Stimulated activated CD8-positive, alpha-beta memory T cell treated with anti-CD3 and anti-CD28 coated beads, Interleukin-4, amount 100 ng/mL, for 4 hours (primary cell): ENCODE measurements at places on chromosomes 5 and 9.

DNA sequence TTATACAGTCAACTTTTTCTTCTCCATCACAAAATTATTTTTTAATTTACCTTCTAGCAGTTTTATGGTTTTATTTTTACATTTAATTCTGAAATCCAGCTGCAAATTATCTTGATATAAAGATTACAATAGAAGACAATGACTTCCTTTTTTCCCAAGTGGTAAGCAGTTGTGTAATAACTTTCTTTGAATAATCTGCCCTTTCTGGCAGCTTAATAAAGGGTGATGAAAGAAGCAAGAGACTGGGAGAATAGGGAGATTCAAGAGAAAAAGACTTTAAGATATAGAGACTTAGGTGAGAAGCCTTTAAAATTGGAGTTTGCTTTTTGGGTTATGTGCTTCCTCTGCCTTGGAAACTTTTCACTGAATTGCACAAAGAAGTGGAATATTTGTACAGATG, 100.4 kb upstream of the FREM1 start:
- DNase-seq = no peak

DNA sequence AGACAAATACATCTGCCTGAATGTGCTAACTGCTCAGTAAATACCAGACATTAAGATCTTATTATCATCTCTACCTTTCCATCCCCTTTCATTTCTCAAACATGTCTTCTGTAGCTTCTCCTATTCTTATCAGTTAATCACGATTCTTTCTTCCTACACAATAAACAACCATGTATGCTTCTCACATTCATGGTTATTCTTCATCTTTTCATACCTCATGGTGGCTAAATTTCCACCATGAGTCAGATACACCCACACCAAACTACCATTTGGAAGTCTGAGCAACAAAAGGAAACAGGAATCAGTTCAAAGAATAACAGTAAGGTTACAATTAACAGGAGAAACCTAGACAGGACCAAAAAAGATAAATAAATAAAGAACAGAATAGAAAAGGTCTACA, 7.7 kb downstream of the ZNF622 start:
- DNase-seq = no peak

- no peak for DNase-seq
Observed at GRCh38 chr9:33161589-33162132, 5.5 kb downstream of the B4GALT1 start.

DNA sequence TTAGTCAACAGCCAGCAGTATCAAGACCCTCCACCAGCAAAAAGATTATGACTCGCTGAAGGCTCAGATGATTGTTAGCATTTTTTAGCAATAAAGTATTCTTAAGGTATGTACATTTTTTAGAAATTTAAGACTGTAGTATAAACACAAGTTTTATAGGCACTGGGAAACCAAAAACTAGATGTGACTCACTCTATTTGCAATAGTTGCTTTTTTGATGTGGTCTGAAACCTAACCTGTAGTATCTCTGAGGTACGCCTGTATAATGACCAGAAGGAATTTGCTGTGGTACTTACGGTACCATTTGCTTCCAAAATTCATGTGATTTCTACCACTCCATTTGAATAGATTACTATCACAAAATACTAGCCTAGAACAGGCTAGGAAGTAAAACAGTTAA, 60.8 kb downstream of the WDR41 start:
- no peak for DNase-seq

- DNase-seq = no peak
Observed at GRCh38 chr5:62729675-62730074, 151.1 kb downstream of the LRRC70 start.
